Activated CD8-positive, alpha-beta memory T cell treated with anti-CD3 and anti-CD28 coated beads for 4 hours (primary cell): ENCODE measurements at places on chromosomes 1 and 21.

DNA sequence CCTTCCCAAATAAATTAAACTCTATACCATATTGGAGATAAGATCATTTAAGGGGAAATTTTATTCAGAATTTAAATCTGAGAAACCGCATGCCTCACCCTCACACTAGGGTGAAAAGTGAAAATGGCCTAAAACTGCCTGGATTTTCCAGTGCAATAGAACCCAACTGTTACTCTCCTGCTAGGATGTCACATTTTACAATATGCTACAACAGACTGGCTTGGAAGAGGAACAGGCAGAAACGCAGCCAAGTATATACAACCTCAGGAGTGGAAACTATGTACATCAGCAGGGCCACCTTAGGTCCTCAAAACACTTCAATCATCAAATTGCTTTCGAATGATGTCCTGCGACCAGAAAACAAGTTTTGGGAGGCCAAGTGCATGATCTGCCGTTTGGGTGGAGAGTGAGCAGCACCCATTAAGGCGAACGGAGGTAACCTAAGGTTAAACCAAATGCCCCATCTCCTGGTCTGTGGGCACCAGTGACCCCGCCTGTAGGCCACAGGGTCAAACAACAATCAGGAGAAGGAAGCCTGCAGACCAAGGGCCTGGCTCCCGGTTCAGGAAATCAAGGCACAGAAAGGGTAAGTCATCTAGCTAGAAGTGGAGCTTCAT, 4.9 kb downstream of the RCAN1 start:
- DNase-seq = no peak

- no peak for DNase-seq
These were observed 8.6 kb upstream of the SEMA4A start for GRCh38 chr1:156144742-156145141.

- DNase-seq = no peak
These were observed 7.5 kb upstream of the ZNF648 start for GRCh38 chr1:182069028-182069466.

- no peak for DNase-seq
These were observed 1.7 kb upstream of the BMP8A start for GRCh38 chr1:39489567-39490239.

GRCh38 chr1:233361876-233362275, 34.4 kb downstream of the MAP3K21 start:
- DNase-seq = no peak

GRCh38 chr1:206098242-206098919, 18.8 kb downstream of the AVPR1B start:
- no peak for DNase-seq

GRCh38 chr1:113072757-113073478, at the start of gene LRIG2:
Gene LRIG2, plus strand, starts transcription at chr1:113073198. Its CDS starts 209 bp downstream, at chr1:113073407.
- DNase-seq = peak; percentile 95

DNA sequence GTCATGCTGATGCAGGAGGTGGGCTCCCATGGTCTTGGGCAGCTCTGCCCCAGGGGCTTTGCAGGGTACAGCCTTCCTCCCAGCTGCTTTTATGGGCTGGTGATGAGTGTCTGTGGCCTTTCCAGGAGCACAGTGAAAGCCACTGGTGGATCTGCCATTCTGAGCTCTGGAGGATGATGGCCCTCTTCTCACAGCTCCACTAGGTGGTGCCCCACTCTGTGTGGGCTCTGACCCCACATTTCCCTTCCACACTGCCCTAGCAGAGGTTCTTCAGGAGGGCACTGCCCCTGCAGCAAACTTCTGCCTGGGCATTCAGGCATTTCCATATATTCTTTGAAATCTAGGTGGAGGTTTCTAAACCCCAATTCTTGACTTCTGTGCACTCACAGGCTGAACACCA, 1188.6 kb downstream of the MRPL39 start:
- DNase-seq = no peak

GRCh38 chr1:206716159-206716869, 31.6 kb downstream of the MAPKAPK2 start:
- no peak for DNase-seq

DNA sequence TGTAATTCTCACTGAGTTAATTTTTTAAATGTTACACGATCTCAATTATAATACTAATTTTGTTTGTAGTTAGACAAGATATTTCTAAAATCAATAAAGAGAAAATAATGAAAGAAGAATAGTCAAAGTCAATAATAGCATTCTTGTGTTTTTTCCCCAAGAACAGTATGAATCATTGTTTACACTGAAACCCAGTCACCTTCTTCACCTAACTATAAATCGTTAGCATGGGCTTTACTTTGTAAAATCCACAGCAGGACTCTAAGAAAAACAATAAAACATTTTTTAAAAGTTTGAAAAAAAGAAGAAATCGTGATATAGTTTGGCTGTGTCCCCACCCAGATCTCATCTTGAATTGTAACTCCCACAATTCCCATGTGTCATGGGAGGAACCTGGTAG, 234.6 kb upstream of the LYPLAL1 start:
- DNase-seq = no peak

DNA sequence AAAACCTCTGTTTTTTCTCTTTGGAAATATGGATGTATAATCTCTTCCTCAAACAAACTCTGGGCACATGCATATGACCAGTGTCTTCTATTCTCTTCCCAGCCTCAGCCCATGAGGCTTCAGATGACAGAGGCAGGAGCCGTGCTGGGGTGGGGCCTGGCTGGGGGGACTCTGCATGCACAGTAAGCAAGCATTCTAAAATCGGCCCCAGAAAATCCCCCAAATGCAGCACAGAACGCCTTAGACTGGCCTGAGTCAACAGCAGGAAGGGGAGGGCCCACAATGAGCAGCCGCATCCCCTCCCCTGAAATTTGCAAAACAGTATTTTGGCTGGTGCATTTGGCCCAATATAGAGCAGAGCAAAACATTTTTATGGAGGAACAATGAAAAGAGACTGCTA, 47.8 kb downstream of the ITPKB start:
- DNase-seq = no peak

- DNase-seq = no peak
These were observed 34.0 kb upstream of the PROX1 start for GRCh38 chr1:213953806-213954205.

GRCh38 chr1:198942466-198942865, 303.6 kb downstream of the PTPRC start:
- no peak for DNase-seq

DNA sequence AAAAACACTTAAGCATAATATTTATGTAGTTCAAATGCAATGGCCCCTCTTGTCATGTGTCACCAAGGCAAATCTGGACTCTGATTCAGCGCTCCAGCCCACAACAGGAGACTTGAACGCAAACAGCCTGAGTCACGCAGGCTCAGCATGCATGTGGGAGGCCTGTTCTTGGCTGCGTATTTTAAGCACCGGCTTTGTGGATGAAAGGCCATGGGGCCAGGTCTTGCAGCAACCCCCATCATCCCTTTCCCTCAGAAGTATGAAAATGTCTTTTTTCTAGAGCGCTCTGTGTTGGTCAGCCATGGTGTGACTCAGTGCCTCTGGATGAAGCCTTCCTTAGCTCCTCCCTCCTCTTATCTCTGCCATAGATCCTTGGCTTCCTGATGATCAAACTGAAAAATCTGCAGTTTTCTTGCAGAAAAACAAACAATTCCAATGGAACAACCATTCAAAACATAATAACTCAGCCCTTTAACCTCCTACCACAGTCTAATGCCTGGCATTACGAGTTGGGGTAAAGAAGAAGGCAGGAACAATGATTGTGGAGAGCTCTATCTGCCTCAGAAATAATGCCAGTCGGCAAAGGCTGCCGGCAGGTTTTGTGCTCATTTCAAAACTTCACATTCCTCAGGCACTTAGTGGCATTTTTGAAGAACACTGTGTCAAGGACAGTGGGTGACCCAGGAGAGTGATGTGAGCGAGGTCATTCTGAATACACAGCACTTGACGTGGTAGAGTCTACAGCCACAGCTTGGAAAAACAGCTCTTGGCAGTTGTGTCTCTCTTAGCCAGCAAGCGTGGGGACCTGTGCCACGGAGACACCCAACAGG, 167.5 kb downstream of the CLIC6 start:
- DNase-seq = no peak

- no peak for DNase-seq
These were observed 8.0 kb downstream of the MRPS14 start for GRCh38 chr1:175015243-175015642.

- no peak for DNase-seq
These were observed 172.0 kb upstream of the KIAA0040 start for GRCh38 chr1:175364424-175365076.

GRCh38 chr1:180184041-180184440, 29.4 kb downstream of the QSOX1 start:
- no peak for DNase-seq
